ENCODE measurements at places on chromosomes 7 and 10. TPM values are rescaled to one million over a fixed set of nuclear protein-coding genes. Genes with fewer than 3 reads are reported as not detected.

DPP6 gene
- total RNA-seq: not detected

CPN1 gene
- total RNA-seq: not detected

GRCh38 chr10:115762029-115762428 is 511.0 kb downstream of the GFRA1 start:
- peaks cover 14% of the 10 kb centered on the region for H3K4me1 ChIP-seq
- peaks cover 1% of the 10 kb centered on the region for H3K36me3 ChIP-seq
- H3K27ac ChIP-seq: peak overlapping the region; percentile 79
- H3K4me3 ChIP-seq: no peak overlapping the region

DNA sequence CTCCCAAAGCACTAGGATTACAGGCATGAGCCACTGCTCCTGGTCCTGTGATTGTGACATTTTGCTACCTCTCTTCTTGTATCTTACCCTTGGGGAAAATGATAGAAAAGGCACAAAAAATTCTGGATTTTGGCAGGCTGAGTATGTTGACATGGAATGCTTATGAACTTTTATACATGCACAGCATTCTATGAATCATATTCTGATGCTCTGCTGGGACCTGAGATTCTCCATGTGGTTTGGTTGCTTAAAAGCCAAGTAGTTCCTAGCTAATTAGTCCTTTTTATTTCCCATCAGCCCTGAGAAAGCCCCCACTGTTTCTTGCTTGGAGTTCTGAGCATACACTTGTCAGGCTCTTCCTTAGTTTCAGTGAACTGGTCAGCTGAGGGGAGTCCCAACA is 8.3 kb upstream of the KAZALD1 start:
- peaks cover 18% of the 10 kb centered on the region for H3K27me3 ChIP-seq
- peaks cover 15% of the 10 kb centered on the region for H3K4me1 ChIP-seq
- no peak for DNase-seq
- H3K36me3 ChIP-seq: peaks cover 1% of the 10 kb centered on the region
- H3K4me3 ChIP-seq: no peak overlapping the region

- peaks cover 36% of the 10 kb centered on the region for H3K4me1 ChIP-seq
- H3K27ac ChIP-seq: peak overlapping the region; percentile 54
- peaks cover 3% of the 10 kb centered on the region for H3K36me3 ChIP-seq
- DNase-seq: no peak
These were observed 1.3 kb upstream of the PPRC1 start for GRCh38 chr10:102131286-102132170.
